ENCODE measurements at places on chromosomes 1 and 21.

GRCh38 chr1:211331011-211331709, 4.5 kb downstream of the TRAF5 start:
- no peak for DNase-seq

GRCh38 chr1:70628973-70629372, 217.9 kb downstream of the CTH start:
- no peak for DNase-seq

GRCh38 chr1:15192916-15193550, 39.5 kb downstream of the TMEM51 start:
- no peak for DNase-seq

GRCh38 chr1:2948001-2948750, 73.1 kb upstream of the ACTRT2 start:
- no peak for DNase-seq

GRCh38 chr1:201371792-201372191, 5.7 kb downstream of the TNNT2 start:
- DNase-seq: no peak

GRCh38 chr1:95386371-95386770, 152.4 kb downstream of the RWDD3 start:
- DNase-seq: no peak

DNA sequence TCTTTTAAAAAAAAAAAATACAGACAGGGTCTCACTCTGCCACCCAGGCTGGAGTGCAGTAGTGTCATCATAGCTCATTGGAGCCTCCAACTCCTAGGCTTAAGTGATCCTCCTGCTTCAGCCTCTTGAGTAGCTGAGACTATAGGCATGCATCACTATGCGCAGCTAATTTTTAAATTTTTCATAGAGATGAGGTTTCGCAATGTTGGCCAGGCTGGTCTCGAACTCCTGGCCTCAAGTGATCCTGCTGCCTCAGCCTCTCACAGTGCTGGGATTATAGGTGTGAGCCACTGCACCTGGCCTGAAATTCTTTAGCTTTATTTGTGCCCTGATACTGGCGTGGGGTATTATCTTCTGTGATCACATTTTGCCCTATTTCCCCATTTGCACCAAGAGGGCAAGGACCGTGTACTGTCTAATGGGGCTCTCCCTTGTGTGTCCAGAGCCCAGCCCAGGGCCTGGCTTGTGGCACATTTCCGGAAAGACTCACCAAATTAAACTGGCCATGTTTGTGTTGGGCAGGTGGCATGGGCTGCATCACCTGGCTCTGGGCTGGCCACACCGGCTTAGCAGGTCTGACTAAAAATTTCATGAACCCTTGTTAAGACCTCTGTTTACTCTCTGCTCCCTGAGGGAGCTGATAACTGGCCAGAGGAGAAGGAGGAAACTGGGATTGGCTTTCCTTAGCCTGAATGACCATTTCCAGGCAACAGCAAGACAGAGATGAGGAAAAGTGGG, 32.2 kb downstream of the TRIM62 start:
- no peak for DNase-seq

GRCh38 chr21:42145569-42146272, 73.2 kb upstream of the ABCG1 start:
- DNase-seq: peak; percentile 60

DNA sequence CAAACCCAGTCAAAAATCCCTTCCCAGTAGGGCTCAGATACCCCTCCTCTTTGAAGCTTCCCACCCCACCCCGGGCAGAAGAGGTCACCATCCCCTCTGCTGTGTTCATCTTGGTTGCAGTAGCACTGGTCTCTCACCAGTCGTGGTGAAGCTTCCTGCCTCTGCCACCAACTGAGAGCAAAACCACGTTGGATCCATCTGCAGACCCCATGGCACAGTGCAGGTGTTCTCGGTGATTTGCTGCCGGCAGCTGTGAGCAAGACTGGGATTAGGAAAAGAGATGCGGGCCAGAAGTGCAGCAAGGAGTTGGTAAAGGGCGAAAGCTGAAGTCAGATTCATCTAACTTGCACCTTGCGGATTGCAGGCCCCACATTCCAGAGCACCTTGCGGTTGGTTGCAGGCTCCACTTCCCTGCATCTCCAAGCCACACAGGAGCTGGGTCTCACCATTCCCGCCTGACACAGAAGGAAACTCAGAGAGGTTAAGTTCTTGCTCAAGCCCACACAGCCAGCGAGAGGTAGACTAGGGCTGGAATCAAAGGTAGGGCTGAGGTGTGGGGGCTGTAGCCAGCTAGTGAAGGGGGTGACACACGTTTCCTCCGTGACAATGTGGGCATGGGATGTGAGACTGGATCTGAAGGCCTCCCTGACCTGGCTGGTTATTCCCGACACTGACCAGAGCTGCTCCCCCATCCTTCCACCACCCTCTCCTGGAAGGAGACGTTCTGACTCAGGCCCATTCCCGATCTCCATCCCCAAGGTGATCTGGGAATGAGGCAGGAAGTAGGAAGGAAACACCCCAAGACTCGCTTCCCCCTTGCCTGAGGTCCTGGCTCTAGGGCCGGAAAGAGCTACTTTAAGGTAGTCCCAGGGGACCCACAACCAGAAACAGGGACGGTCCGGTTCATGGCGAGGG, 3.3 kb upstream of the FAM110D start:
- DNase-seq: no peak

DNA sequence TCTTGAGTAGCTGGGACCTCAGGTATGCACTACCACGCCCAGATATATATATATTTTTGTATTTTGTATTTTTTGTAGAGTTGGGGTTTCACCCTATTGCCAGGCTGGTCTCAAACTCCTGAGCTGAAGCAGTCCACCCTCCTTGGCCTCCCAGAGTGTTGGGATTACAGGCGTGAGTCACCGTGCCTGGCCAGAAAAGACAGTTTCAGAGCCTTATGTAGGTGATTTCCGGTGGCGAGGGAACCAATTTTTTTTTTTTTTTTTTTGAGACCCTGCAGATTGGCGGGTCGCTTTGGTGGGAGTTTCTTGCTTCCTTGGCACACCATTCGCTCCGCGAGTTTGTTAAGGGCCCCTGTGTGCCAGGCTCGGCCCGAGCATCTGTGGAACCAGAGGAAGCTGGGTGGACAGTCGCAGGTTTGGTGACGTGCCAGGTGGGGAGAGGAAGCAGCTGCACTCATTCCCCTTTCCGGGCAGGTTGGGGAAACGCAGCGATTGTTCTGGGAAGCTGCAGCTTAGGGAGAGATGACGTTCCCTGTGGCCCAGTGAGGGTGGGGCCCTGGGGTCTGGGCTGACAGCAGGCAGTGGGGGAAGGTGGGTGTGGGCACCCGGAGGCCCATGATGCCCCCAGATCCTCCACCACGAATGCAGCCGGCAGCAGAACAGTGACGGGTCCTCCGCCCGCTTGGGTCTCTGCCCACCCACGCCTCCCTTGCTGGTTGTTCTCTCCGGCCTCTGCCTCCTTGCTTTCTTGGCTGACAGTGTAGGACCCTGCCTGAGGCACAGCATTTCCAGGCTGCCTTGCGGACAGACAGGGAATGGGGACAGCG, 25.1 kb downstream of the SPSB1 start:
- DNase-seq: no peak

- peak; percentile 77 for DNase-seq
Measured at GRCh38 chr1:30801771-30802198, 44.2 kb upstream of the LAPTM5 start.

- no peak for DNase-seq
Measured at GRCh38 chr1:66450847-66451246, 83.1 kb upstream of the SGIP1 start.

- DNase-seq: no peak
Measured at GRCh38 chr1:5768014-5768413, 224.2 kb downstream of the NPHP4 start.

DNA sequence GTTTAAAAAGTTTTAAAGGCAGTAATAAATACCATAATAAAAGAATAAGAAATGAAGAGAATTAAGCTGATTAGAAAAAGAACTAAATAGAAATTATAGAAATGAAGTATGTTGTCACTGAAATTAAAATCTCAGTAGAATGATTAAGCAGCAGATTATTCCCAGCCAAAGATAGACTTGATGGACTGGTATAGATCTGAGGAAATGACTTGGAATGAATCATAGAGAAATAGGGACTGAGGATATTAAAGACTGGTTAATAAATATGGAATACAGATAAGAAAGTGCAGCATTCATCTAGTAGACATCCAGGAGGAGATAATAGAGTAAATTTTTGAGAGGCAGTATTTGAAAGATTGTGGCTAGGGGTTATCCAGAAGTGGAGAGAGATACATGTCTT, 28.7 kb downstream of the MARK1 start:
- DNase-seq: no peak

GRCh38 chr1:237961754-237962153, 71.0 kb upstream of the ZP4 start:
- DNase-seq: no peak

GRCh38 chr1:36530791-36531190, 48.1 kb upstream of the CSF3R start:
- no peak for DNase-seq

DNA sequence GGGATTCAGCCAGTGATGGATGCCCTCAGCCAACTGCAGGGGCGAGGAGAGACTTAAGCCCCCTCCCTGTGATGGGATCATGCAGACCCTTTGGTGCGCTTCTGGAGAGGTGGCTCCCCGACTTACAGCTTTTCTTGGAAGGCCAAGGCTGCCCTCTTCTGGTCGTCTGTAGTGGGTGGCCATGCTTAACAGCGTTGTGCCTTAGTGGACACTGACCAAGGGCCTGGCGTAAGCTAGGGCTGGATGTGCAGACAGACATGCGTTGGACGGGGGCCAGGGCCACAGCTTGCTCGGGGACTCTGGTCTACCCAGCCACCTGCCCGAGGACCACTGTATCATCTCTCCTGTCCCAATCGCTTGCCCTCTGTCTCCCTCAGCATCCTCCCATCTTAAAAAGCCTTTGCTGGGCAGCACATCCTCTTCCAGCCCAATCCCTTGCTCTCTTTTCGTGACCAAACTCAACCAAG, 5.5 kb downstream of the AZIN2 start:
- DNase-seq: peak; percentile 18

GRCh38 chr1:209526137-209526536, 57.4 kb upstream of the CAMK1G start:
- no peak for DNase-seq

DNA sequence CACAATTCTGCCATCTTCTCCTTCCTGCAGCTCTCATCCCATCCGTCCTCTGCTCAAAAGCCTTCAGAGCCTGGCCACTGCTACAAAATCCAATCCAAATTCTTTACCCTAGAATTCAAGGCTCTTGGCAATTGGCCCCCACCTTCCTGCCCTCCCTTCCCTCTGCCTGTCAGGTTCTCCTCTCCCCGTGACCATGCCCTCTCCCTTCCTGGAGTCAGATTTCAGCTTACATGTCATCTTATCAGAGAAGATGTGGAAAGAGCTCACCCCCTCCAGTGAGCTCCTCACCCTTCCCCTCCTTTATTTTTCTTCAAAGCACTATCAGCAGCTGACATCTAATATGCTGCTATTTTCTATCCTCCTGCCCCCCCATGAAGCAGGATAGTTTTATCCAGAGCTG, 86.9 kb downstream of the GRIK3 start:
- DNase-seq: no peak

- DNase-seq: no peak
Measured at GRCh38 chr1:200771625-200772555, 33.2 kb downstream of the CAMSAP2 start.

DNA sequence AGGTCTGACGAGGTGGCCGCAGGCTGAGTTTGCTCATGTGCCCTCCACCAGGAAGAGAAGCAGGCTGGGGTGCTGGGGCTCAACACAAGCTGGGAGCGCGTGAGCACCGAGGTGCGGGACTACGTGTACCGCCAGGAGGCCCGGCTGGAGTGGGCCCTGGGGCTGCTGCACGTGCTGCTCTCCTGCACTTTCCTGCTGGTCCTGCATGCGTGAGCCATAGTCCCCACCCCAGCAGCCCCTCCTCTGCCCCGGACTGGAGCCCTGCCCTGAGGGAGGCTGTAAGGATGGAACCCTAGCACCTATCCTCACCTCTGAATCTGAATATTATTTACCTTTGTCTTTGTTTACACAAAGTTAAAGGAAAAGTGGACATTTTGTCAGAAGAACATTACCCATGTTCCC, 7.8 kb upstream of the ADAM15 start:
- no peak for DNase-seq

DNA sequence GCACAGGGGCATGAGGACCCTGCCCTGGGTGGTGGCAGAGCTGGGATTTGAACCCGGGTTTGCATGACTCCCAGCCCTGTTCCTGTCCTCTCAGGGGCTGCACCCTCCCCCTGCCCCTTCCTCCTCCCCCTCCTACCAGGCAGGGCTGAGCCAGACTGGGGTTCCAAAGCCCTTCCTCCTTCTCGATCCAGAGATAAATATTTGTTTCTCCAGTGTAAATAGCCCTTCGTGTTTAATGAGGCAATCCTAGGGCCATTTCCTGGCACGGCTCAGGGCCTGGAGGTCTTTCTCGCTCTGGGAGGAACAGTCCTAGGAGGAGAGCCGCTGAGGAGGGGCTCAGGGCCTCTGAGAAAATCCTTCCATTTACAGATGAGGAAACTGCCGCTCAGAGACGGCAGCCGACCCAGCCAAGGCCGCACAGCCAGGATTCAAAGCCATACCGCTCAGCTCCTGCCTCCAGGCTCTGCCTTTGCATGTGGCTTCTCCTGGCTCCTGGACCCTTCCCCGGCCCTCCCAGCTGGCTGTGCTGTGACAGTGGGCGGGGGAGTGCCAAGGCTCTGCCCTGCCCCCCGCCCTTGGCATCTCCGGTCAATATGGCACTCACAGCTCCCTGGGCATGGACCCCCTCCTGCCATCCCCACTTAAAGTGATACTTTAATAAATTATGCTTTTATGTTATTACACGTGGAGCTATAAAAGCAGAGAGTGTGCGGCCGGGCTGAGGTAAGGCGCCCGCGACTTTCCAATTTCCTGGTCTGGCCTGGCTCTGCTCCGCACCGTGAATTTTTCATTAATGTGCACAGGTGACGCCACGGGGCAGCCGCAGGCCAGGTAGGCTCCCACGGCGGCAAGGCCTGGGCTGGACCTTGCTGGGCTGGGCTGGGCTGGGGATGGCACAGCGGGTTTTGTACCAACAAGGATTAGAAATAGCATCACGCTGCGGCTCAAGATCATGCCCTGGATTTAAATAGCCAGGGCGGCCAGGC, 114.7 kb upstream of the WNT4 start:
- DNase-seq: no peak

GRCh38 chr1:51642739-51643142, 25.8 kb downstream of the OSBPL9 start:
- no peak for DNase-seq

DNA sequence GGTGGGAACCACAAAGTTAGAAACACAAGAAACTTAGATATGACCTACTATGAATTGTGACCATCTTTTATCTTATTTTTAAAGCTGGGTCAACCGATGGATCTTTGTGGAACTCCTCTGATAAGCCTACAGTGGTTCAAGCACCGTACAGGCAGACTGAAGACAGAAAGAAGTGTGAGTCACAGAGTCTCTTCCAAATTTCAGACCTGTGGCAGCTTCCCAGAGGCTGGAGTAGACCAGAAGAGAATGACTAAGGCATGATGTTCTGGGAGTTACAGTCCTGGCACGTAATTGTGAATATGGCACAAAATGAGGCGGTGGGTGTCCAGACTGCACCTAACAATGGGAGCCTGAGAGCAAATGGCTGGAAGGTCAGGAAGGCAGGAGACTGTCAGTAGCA, 70.0 kb downstream of the LMO4 start:
- no peak for DNase-seq

All from effector CD4-positive, alpha-beta T cell (primary cell).